ENCODE measurements at places on chromosomes 4 and X.

- DNase-seq = no peak
Measured at GRCh38 chrX:18687856-18688495, 16.1 kb upstream of the RS1 start.

DNA sequence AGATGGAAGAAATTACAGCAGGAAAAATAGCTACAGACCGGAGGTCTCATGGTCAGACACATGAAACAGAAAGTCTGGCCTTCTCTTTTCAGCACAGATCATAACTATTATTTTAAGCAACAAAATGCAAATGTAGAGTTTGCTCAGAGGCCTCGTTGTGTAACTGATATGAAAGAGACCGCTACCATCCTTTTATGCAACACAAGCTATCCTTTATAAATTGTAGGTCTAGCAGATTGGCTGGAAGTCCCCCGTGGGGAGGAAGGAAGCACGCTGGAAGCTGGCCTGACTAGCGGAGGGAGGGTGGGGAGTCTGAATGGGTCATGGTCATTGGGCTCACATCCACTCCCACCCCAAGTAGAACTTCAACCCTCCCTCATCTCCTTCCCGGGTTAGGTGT is 27.7 kb downstream of the DMP1 start:
- DNase-seq = no peak

- DNase-seq = no peak
Measured at GRCh38 chrX:68901519-68901918, 72.7 kb downstream of the EFNB1 start.

DNA sequence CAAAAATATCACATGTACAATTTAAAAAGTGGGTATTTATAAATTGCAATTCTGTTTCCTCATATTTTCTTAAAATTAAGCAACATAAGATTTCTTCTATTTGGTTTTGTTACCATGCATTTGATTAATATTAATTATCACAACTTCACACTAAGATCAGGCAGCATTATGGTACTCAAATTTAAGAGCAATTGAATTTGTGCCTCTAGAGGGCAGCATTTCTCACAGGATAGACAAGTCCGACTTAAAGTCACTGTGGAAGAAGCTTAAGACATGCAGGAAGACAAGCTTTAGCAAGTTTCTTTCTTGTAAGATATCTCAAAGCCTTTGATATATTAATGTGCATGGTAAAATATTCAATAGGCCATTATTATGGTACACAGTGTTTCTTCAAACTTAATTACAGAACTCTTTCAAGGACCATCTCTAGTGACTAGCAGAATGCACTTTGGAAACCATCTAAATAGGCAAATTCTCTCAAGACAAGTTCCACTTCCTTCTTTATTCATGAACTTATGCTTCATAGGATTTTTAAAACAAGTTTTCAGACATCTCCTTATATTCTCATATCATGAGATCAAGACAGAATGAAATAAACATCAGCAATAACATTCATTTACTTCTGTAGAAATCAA is 35.0 kb downstream of the FBXW7 start:
- no peak for DNase-seq

DNA sequence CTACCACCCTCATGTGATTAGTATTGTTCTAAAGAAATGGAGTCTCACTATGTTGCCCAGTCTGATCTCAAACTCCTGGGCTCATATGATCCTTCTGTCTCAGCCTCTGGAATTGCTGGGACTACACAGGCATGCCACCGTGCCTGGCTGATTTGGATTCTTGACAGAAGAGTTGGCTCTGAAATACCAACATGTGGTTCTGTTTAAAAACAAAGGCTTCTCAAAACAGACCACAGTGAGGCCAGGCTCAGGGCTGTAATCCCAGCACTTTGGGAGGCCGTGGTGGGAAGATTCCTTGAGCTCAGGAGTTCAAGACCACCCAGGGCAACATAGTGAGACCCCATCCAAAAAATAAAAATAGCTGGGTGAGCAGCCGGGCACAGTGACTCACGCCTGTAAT is 126.7 kb downstream of the DHRSX start:
- DNase-seq = no peak

DNA sequence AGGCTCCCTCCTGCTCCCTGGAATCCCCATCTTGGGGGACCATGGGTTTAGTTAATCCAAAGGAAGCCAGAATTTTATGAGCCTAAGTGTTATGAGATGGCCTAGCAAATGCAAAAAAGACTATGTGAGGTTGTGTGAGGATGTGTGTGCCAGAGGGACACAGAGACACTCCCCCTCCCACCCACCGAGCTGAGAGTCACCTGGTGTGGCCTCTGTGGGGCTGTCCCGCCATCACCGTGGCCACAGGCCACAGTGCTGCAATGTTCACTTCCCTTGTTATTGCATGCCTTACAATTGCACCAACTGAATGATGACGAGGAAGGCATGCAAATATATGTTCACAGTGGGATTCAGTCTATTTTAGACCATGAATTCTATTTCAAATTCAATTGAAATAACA is 601 bp upstream of the FGFBP2 start:
- DNase-seq = no peak

- no peak for DNase-seq
Measured at GRCh38 chr4:78756137-78756536, 20.0 kb upstream of the BMP2K start.

- DNase-seq = no peak
Measured at GRCh38 chr4:10620935-10621488, 63.6 kb downstream of the CLNK start.

- peak; percentile 23 for DNase-seq
Measured at GRCh38 chr4:16122784-16123183, 39.0 kb upstream of the PROM1 start.

DNA sequence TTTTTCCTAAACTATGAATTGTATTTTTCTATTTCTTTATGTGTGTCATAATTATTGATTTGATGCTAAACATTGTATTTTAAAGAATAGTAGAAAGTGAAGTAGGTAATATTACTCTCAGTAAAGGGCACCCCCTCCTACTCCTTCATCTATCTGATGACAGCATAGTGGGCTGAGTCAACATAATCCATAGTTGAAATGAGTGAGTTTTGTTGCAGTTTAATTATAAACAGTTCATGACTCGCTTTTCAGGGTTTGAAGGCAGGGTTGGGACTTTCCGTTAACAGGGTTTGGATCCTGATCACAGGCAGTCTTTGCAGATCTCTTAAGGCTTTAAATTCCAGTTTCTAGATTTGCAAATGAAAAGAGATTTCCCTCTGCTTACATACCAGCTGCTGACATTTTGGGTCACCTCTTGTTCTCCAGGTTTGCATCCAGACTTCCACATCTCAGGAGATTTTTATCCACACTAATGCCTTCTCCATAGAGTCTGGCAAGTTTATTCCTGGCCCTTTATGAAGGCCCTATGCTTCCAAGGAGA is 54.0 kb upstream of the TACR3 start:
- no peak for DNase-seq

GRCh38 chrX:100995469-100995868 is 26.0 kb downstream of the ARL13A start:
- DNase-seq = no peak

DNA sequence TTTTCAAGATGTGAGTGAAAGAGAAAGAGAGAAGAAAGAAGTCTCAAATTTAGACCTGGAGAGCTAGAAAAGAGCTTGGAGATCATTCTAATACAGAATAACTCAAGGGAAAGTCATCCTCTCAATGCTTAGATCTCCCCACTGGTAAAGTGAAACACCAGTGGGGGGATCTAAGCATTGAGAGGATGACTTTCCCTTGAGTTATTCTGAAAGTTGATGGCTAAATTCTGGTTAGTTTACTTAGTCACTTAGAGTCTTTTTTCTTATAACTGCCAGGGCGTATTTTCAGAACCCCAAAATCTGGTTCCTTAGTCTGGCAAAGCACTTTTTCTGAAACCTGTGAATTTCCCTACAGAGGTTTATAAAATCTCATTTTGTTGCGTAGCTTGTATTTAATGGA is 198.6 kb downstream of the ARHGAP24 start:
- DNase-seq = no peak

GRCh38 chr4:110710070-110710469 is 87.2 kb upstream of the PITX2 start:
- no peak for DNase-seq

GRCh38 chr4:26522478-26522877 is 32.2 kb upstream of the CCKAR start:
- no peak for DNase-seq

DNA sequence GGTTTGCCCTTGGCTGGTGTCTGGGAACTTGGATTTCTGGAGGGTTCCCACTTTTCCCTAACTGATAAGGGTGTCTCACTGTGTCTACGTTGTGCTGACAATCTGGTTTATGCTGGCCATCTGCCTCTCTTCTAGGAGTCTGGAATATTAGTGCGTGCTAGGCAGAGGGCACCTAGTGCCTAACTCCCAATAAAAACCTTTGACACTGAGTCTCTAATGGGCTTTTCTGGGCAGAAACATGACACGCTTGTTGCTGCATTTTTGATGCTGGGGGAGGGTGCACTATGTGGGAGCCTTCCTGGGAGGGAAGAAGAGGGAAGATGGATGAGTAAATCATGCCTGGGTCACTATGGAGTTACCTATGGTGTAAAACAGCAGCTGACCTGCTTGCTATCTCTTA is 16.3 kb upstream of the ZNF41 start:
- DNase-seq = no peak

All from activated CD4-positive, alpha-beta T cell treated with anti-CD3 and anti-CD28 coated beads for 1 hour (primary cell).